ENCODE measurements at places on chromosomes 13 and 19.

DNA sequence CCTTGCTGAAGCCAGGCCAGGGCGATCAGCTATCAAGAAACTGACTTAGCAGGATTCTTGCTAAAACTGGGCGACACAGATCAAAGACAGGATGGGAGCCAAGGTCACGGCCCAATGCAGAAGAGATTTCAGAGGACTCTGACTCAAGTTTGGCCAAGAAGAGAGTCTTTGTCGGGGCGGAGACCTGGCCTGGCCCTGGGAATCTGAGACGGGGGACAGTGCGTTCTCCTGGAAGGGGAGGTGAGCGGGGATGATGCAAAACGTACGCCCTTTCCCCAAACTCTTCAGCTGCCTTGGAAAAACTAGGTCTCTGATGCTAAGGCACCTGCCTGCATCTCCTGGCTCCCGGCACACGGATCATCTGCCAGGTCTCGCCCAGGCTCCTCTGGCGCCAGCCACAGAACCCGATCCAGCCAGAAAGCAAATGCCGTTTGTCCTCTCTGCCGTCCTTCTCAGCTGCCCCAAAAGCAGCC lies 9.8 kb downstream of the MVB12A start:
- DNase-seq: no peak

DNA sequence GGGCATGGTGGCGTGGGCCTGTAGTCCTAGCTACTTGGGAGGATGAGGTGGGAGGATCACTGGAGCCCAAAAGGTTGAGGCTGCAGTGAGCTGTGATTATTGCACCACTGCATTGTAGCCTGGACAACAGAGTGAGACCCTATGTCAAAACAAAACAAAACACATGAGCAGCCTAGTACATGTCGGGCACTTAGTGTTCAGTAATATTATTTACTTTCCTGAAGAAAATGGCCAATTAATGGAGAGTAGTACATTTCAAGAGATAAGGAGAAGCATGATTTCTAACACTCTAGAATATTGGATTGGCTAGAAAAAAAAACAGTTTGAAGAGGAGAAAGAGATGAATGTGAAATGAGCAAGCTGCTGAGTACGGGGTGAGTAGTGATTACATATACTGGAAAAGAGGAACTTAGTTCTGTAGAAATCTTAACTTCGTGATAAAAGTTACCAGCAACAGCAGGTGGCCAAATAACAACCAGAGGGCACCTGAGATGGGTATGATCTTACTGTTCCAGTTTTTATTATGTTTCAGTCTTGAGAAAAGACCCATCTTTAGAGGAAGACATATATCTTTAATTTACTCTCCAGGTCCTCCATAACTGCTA lies 36.2 kb downstream of the SPATA13 start:
- peak; percentile 8 for DNase-seq

- no peak for DNase-seq
Observed at GRCh38 chr19:10604460-10604980, 17.4 kb upstream of the AP1M2 start.

GRCh38 chr13:82076496-82076895 lies 1735.6 kb upstream of the SPRY2 start:
- no peak for DNase-seq

DNA sequence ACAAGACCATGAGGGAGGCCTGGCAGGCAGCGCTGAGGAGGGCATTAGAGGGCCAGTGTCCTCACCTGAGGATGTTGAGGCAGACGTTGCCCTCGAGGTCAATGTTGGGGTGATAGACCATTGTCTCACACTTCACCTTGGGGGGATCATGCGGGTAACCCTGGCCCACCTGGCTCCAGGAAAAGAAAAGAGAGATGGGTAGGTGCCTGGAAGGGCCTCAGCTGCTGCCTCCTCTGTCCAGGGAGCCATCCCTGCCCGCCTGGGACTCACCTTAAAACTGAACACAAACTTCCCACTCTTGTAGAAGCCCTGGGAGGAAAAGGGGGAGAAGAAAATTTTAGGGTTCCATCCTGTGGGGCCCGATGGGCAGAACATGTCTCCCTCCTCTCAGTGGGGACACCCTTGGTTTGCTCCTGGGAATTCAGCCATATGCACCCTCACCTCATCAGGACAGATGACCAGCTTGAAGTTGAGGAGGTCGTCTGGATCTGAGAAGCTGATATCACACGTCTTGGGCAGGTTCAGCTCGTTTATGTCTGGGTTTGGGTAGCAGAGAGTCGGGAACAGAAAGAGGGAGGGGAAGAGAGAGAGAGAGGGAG lies 1.7 kb downstream of the UBE2M start:
- no peak for DNase-seq

- no peak for DNase-seq
Observed at GRCh38 chr13:104993708-104994107, 1541.8 kb downstream of the EFNB2 start.

DNA sequence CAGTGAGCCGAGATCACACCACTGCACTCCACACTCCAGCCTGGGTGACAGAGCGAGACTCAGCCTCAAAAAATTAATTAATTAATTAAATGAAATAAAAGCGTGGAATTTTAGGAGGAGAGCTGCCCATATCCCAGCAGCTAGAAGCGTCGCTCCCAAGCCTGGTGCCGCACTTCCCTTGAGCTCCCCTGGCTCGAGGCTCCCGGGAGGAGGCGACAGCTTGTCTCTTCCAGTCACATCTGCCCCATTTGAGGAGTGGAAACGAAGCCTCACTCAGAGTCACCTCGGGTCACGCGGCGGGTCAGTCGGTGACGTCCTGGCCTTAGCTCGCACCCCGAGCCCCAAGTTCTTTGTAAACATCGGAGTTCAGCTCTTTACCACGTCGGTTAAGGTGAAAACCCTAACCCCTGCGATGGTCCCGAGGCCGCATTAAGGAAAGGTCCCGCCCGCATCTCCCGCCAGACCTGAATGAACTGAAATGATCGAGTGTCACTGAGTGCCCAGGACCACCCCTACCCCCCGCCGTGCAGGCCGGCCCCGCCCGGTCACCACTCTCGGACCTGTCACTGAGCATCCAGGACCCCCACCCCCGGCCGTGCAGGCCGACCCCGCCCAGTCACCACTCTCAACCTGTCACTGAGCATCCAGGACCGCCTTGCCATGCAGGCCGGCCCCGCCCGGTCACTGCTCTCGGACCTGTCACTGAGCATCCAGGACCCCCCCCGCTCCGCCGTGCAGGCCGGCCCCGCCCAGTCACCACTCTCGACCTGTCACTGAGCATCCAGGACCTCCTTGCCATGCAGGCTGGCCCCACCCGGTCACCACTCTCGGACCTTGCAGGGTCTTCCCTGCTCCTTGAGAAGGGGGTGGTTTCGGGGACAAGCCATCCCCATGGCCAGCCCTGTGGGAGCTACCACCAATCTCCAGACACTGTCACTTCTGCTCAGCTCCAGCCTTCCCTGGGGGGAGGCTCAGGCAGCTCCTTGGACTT lies 176.9 kb downstream of the KDM4B start:
- no peak for DNase-seq

- DNase-seq: no peak
Observed at GRCh38 chr13:38044067-38044466, 174.5 kb upstream of the TRPC4 start.

- no peak for DNase-seq
Observed at GRCh38 chr19:29614780-29615179, 8.7 kb downstream of the POP4 start.

DNA sequence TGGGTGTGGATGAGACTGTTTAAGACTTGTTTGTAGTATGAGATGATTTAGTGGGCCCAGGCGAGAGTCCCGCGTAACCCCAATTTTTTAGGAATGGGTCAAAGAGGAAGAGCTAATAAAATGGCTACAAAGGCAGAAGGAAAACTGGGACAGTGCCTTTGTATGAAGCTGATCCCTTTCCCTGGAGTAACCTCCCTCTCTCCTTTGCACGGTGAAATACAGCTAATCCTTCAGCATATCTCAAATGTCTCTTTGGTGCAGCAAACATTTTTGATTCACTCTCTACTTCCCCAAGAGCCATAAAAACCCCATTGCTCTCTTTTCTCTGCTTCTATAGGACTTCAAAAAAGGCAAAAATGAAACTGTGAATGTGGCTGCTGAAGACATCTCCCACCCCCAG lies 473.8 kb downstream of the KLF5 start:
- DNase-seq: no peak

DNA sequence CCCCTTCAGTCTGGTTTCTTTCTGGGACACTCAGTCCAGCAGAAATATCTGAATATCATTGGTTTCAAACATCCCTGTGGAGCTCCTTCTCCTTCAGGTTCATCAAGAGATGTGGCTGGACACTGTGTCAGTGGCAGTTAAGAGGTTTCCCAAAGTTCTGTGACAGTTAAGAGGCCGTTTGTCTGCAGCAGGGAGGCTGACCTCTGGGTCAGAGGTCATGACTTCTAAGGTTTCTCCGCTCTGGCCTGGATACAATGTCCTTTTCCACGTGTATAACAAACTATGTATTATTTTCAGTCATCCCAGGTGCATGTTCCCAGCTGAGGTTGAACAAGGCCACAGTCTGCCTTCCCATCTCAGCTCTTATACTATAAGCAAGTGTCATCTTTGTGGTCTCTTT lies 174.9 kb downstream of the B3GLCT start:
- DNase-seq: no peak

DNA sequence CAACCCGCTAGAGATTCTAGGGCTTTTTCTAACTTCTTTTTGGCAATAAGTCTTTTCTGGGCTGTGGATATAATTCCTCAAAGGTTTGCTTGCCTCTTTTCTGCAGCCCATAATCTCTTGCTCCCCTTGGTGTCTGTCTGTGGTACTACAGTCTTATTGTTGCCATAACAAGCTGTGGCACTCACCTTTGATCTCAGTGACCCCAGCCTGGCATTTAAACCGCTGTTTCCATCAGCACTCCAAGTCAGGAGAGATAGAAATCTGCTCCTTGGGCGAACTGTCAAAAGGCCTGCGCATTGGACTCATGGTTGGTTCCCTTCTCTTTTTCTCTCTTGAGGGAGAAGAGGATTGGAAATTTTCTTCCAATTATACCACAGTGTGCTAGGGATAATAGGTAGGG lies 14.5 kb upstream of the MPHOSPH8 start:
- DNase-seq: peak; percentile 52

GRCh38 chr19:2808129-2808941 lies 11.3 kb upstream of the ZNF554 start:
- DNase-seq: no peak

DNA sequence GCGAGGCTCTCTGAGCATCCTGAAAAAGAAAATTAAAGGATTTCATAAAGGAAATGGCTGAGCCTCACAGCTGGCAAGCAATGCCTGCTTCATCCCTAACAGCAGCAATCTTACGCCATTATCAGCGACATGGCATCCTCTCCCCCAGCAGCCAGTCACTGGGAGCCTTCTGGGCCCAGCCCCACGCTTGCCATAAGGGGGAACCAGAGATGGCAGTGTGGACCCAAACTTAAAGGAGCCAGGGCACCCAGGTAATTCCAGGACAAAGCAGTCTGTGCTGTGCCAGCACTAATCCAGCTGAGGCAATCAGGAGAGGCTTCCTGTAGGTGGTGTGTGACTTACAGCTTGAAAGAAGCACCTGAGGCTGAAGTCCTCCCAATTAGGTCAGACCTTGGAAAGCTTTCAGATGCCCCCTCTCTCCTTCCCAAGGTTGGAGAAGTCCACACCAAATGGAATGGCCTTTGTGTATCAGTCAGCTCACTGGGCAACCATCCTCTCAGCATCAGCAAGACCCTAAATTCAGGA lies 10.3 kb downstream of the VSTM2B start:
- DNase-seq: no peak

- peak; percentile 44 for DNase-seq
Observed at GRCh38 chr13:23466144-23467002, 32.9 kb upstream of the SACS start.

Measured in Kasumi-1 (cell line).